ENCODE measurements at places on chromosomes 3 and 15.

- DNase-seq, result no peak
Measured at GRCh38 chr15:62087671-62088352, 21.0 kb downstream of the C2CD4A start.

DNA sequence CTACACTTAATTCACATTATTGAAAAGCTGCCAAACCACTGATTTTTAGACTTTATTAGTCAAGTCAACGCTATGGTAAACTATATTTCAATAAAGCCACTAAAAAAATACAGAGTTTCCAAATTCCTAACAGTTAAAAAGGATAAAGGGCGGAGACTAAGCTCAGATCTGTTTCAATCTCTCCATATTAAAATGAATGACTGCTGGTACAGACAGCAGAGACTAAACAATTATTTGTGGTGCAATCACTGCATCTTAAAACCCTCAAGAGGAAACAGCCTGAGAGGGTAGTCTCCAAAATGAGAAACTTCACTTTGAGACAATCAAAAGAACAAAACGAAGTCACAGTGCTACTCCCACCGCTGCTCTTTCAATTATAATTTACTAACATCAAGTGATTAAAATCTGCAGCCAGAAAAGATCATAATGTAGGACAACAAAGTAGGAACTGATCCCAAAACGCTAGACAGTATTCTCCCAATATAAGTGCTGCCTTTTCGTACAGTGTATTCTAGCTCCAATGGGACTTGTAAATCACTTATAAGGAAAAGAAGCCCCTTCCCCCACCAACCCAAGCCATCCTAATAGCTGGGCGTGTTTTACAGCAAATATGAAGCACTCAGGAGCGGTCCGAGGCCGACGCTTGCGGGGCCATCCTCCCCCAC is 1.2 kb downstream of the UBP1 start:
- DNase-seq, result no peak

- DNase-seq, result no peak
Measured at GRCh38 chr15:56693761-56694160, 39.5 kb downstream of the ZNF280D start.

DNA sequence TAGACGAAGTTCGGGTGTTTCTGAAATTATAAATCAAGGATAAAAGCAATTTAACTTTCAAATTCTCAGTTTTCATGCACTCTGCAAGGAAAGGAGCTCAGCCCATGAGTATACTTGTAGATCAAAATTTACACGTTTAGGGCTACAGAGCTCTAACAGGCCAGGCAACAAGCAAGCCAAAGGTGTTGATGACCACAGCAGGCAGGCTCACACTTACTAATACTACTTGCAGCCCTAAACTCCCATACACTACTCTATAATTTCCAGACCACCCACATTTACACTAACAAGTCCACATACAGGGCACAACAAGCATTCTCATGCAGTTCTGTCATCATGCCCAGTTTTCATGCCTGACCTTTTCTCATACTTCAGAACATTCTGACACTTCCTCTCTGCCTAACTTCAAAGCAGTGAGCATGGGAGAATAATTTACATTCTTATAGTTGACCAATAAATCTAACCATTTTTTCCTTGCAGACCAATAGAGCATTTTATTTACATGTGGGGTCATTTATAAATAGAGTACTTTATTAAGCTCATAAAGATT is 124.7 kb upstream of the FRMD4B start:
- DNase-seq, result no peak

- DNase-seq, result peak; percentile 31
Measured at GRCh38 chr3:100269410-100270214, 8.8 kb downstream of the TBC1D23 start.

- DNase-seq, result no peak
Measured at GRCh38 chr3:40770061-40770460, 245.3 kb downstream of the ZNF621 start.

- DNase-seq, result no peak
Measured at GRCh38 chr3:146382386-146382785, 87.0 kb downstream of the PLSCR2 start.

GRCh38 chr15:88701561-88702095 is 62.8 kb downstream of the ISG20 start:
- DNase-seq, result peak; percentile 15

GRCh38 chr3:128429275-128429674 is 37.4 kb downstream of the DNAJB8 start:
- DNase-seq, result no peak

GRCh38 chr15:76191539-76192244 is 119.6 kb downstream of the ETFA start:
- DNase-seq, result no peak

- DNase-seq, result no peak
Measured at GRCh38 chr15:77548589-77549557, 83.8 kb downstream of the LINGO1 start.

DNA sequence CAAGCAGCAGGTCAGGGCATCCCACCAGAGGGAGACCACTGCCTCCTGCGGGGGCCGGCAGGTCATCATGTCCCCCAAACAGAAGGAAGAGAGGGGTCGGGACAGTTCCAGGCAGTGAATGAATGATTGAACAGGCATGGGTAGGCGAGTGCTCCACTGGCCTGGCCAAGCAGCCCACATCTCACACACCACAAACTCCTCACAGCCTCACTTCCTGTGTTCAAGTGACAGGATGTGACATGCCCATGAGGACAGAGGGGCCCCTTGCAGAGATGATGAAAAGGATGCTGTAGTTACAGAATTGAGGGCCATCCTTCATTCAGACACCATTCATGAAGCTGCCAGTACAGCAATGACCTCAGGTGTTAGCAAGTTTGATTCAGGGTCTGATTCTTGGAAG is 3.7 kb downstream of the IQSEC1 start:
- DNase-seq, result peak; percentile 59
